ENCODE measurements at places on chromosomes 5 and 9.

DNA sequence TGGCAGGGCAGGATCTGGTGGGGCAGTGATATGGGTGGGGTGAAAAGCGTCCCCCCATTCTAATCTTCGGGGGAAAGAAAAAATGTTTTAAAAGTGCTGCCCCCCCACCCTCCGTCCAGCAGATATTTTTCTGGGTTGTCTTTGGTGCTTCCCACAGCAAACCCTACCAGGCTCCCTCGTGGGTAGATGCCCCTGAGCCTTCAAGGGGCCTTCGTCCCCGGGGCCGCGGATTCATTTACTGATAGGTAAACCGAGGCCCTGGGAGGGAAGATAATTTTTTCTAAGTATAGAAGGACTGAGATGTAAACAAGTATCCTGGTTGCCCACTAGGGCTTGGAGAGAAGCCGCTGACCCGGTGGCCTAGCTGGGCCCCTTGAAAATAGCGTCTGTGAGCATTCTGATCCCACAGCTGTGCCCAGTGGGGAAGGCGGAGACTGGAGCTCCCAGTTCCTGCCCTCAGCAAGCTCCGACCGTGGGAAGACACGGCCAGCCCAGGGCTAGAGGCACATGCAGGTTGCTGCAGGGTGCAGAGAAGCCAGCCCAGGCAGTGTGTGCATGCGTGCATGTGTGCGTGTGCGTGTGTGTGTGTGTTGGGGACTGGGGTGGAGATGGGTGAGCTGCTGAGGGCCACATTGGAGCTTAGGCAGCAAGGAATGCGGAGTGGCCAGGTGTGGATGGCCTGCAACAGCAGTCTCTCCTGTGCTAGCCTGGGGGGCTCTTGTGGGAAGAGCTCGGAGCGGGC lies 6.0 kb upstream of the RXRA start:
- no peak for DNase-seq

- DNase-seq: no peak
These were observed 116.8 kb downstream of the TARS1 start for GRCh38 chr5:33557605-33558004.

- DNase-seq: no peak
These were observed 46.7 kb upstream of the MACIR start for GRCh38 chr5:103211576-103212561.

DNA sequence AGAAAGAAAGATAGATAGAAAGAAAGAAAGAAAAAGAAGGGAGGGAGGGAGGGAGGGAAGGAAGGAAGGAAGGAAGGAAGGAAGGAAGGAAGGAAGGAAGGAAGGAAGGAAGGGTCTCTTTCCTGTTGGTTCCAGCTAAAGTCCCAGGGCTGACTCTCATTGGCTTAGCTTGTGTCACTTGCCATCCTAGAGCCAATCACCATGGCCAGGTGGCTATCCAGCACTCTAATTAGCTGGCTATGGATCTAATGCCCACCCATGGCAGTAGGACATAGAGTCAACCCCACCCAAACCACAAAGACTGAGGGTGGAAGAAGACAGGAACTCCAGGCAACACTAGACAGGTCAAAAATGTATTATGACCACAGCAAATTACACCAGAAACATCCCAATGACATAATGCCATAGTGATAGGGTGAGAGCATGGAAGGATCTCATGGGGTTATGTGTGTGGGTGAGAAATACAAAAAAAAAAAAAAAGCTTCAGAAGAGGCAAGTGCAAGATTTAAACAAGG lies 10.8 kb upstream of the CPLX2 start:
- no peak for DNase-seq

- DNase-seq: no peak
These were observed 58.6 kb downstream of the BARX1 start for GRCh38 chr9:93896496-93897033.

- no peak for DNase-seq
These were observed 13.4 kb downstream of the ADAM19 start for GRCh38 chr5:157562111-157562581.

DNA sequence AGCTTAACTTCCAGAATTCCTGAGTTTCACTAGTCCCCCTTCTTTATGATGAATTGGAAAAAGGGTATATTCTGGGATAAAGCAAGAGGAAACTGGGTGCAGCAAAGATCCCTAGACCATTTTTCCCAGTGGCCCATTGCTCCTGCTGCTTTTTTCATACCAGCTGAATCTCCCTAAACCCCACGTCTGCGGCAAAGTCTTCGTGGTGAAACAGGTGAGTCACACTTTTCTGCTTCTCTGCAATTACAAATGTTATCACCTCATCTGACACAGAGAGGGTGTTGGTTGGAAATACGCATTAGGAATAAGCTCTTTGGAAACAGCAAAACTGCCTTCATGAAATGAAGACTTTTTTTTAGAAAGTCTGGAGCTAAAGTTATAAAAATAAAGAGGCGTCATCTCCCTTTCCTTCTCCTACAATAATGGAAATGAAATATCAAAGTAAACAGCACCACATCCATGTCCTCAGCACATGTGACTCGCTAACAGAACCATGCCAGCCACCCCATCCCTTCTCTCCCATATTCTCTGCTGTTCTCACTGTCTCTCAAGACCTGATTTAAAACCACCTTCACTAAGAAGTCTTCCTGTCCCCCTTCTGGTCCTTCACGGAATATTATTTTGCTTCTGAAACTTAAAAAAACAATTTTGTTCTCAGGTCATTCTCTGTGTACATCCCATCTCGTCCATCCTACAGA lies 39.5 kb upstream of the GLRX start:
- no peak for DNase-seq

DNA sequence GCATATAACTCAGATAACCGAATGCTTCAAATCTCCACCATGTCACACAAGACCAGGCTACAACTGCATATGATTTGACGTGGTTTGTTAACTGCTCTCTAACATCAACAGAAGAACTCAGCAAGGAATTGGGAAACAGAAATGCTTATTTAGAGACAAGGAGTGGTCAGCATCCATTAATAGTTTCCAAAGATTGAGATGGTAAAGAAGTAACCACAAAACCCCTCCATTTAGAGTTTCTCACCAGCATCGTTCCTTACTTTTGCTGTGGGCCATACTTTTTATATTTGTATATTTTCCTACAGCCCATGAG lies 25.2 kb downstream of the DPYSL3 start:
- no peak for DNase-seq

- DNase-seq: no peak
These were observed 53.2 kb downstream of the GALNT10 start for GRCh38 chr5:154243736-154244135.

GRCh38 chr5:155299386-155300005 lies 285.9 kb downstream of the KIF4B start:
- DNase-seq: no peak

GRCh38 chr5:56337715-56338319 lies 104.7 kb upstream of the ANKRD55 start:
- no peak for DNase-seq
